ENCODE measurements at places on chromosomes 1 and 21.
A peak's percentile ranks its signal among the peaks of the same experiment; 100 is the strongest.

DNA sequence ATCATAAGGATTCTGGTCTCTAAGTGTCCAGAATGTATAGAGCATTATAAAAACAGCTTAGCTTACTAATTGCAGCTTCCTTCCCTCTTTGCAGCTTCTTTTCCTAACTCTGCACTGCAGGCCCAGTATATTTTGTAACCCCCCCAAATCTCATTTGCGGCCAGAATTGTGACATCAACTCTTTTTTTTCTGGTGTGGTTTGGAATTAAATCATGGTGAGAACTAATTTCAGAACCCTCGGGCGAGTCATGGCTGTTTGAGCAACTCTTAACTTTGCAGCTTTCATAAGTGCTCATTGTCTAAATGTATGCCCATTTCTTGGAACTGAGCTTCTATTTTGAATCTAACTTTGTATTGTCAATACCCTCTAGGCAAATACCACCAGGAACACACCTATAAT is 187.4 kb downstream of the CYYR1 start:
- DNase-seq = no peak

DNA sequence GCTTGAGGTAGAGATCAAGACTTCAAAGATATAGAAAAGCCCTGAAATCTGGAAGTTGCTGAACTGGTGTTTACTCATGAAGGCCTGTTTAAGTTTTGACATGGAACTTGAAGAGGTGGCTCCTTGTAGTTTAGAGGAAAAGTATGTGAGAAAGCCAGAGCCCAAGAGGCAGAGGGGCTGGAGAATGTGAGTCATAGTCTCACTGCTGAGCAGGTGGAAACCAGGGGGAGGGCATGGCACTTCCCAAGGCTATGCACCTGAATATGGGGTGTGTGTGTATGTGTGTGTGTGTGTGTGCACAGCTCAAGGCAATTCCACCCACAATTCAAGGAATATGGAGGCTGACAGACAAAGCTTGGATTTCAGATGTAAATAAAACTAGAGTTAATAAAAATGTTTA is 46.8 kb upstream of the C1orf198 start:
- no peak for DNase-seq

- no peak for DNase-seq
Observed at GRCh38 chr1:160623862-160624261, 23.0 kb downstream of the SLAMF1 start.

- no peak for DNase-seq
Observed at GRCh38 chr1:227805606-227806197, 9.8 kb upstream of the PRSS38 start.

- DNase-seq = no peak
Observed at GRCh38 chr1:159753386-159753785, 27.4 kb upstream of the DUSP23 start.

DNA sequence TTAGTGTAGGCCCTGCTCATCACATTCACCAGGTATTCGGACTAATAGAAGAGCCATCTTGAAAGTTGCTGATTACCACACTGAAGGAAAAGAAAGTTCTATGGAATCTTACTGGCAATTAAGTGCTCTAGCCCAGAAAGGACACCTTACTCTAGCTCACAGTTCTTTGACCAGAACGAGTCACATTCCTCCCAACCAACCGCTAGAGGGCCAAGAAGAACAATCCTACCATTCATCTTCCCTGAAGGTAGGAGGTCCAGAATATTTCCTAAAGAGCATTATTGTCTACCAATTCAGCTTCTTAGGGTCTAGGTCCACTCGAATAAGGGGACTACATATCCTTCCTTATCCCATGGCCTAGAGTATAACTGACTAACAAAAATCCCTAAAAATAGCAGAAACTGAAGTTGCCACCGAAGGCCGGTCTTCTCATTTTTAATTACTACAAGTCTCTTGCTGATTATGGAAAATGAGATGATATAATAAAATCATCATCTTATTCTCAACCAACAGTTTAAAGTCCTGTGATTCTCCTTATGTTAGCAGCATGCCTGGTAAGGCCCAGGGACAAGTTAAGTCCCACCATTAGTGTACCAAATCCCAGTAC is 2.7 kb upstream of the FMO1 start:
- peak; percentile 30 for DNase-seq

DNA sequence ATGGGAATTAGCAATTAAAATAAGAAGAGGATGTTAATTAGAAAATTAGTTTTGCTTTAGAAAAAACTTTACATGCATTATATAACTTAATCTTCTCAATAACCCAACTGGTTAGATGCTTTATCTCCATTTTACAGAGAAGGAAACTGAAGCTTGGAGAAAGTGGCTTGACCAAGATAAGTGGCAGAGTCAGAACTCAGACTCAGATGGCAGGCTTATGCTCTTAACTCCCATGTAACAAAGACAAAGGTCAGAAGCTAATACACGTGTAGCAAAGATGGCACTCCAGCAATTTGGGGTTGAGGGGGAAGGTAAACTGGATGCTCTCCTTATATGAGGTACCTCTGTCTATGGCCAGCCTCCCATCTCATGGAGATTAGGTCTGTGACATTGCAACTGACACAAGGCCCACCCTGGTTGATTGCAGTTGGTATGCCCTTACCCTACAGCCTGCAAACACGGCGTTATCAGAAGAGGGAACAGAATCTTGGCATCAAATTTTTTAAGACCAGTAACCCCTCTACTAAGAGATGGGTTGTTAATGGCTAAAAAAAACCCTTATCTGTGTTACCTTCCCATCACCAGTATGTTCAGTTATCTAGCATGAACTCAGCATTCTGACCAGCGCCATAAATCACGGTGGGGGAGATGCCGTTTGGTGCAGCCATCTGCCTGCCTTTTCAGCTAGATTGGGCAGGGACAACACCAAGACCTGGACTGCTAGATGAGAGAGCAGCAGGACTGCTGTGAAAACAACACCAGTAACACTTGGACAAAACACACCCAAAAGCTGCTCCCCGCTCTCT is 97.0 kb downstream of the UBR4 start:
- DNase-seq = no peak

GRCh38 chr1:232457595-232457994 is 172.3 kb downstream of the SIPA1L2 start:
- no peak for DNase-seq

All from neuronal stem cell (in vitro differentiated cells).